Pulmonary artery endothelial cell (primary cell): ENCODE measurements at places on chromosomes 4 and X.

- no peak for DNase-seq
Measured at GRCh38 chr4:121472937-121473721, 92.3 kb upstream of the QRFPR start.

DNA sequence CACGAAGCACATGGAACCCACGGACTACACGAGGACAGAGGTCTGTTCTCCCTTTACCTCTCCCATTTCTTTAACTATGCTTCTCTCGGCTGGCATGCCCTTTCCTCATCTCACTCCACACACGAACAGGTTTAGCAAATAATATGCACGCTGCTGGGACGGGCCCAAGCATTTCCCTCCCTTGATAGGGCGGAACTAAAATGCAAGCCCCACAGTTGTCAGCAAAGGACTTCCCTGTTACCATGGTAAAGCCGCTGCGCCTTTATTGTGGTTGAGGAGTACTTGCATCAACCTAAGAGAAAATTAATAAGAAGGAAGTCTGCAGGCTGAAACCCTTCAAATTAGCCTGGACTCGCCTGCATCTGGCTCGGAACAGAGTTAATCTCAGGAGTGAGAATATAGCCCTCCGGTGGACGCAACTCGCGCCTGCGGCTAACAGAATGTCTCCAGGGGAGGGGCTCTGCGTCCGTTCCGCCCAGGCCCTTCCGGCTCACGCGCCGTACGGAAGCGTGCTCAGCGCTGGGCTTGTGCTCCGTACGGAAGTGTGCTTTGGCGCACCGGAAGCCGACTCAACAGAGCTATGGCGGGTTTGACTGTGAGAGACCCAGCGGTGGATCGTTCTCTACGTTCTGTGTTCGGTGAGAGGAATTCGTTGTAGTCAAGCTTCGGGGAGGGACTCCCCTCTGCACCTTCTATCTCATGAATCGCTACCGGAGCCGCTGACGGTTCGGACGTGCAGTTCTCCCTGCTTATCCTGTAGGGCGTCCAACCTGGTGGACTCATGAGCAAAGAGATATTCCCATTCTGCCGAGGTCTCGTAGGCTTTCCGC lies at the start of gene CSTF2:
CSTF2 (plus strand) TSS at position 555 of the 830 bp plus-strand sequence; CDS start at position 581, 26 bp downstream.
- DNase-seq = peak; percentile 58

DNA sequence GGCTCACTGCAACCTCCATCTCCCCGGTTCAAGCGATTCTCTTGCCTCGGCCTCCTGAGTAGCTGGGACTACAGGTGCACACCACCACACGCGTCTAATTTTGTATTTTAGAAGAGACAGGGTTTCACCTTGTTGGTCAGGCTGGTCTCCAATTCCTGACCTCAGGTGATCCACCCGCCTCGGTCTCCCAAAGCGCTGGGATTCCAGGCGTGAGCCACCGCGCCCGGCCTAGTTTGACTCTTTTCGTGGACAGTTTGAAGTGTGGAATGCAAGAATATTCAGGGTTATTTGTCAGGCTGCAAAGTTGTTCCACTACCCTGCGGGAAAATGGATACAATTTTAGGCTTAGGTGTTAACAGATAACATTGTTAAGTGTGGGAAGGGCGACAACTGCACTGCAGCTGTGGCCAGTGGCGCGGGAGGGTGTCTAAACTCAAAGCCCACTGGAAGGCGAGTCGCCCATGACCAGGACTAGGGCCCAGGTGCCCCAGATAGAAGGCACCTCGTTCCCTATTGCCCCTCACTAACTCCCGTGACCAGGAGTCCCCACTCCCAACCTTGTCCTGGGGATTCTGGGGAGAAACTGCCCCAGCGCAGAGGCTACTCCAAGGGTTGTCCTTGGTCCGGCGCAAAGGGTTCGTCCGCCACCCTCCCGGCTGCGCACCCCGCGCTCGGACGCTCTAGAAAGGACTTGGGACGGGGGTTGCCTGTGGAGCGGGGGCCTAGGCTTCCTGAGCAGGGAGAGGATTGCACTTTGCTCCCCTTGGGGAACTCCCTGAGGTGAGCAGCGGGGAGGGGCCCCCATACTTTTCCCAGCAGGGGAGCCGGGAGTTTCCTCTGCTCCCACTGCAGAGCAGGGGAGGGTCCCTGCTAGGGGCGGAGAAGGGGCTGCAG lies 1.1 kb upstream of the CD99 start:
- DNase-seq = no peak

DNA sequence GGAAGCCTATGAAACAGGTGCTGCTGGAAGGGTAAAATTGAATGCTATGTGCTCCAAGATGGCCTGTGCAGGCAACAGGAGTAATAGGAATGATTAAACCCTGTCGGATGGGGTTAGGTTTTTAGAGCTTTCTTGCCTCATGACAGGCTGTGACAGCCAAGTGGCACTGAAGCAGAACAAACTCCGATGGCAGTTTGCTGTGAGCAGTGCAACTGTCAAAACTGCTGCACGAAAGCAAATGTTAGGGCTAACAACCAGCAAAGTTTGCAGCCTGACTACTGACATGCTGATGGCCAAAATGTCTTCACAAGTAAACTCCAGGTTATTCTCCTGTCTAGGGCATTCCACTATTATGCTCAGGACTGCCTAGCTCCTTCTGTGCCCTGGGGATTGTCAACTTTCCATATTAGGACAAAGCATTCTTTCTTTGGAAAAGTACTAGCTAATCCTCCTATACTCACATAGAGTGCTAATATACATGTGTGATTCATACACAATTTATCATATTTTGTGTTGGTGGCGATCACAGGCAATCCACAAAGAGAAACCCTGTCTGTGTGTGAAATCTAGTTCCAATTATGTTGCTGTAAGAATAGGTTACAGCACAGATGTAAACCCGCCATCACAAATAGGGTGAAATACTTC lies 486.6 kb upstream of the TENM3 start:
- DNase-seq = no peak

GRCh38 chr4:917466-917865 lies 14.7 kb downstream of the GAK start:
- DNase-seq = no peak
